ENCODE measurements at places on chromosomes 16 and 17.

DNA sequence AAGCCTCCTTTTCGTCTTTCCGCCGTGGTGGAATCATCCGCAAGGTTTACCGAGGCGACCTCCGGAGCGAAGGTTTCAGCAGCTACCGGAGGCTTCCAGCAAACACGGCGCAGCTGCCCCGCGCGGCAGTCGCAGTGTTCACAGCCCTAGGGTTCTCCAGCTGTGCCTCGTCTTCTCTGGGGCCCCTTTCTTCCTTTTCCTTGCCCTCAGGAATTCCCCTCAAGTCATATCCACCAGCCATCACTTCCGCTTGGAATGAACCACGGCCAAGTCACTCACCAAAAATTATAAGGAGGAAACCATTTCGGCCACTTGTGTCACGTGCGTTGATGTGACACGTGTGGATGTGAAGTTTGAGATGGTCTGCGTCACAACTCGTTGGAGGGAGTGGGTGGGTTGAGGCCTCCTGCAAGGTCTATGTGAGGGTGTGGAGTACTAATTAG, 636 bp upstream of the ERN1 start:
- no peak for DNase-seq

DNA sequence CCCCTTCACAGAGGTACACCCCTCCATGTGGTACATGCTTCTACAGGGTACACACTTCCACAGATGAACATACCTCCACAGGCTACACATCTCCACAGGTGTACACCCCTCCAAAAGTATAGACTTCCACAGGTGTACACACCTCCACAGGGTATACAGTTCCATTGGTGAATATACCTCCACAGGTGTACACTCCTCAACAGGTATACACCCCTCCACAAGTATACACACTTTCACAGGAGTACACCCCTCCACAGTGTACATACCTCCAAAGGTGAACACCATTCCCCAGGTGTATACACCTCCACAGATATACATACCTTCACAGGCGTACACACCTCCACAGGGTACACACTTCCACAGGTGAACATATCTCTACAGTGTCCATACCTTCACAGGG, 9.4 kb downstream of the FOXN1 start:
- no peak for DNase-seq

DNA sequence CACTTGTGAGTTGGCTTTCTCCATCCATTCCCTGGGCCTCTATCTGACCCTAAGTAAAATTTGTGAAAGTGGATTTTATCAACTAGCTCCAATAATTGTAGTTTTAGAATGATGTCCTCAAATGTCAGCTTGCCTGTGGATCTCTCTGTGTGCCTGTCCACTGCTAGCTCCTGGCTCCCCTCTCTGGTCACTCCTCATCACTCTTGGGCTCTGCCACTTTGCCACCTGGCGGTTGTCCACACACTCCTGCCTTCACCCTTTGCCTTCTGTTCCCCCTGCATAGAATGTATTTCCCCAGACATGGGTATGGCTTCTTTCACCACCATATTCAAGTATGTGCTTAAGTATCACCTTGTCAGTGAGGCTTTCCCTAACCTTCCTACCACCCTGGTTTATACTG, 19.8 kb downstream of the ANKFN1 start:
- no peak for DNase-seq

- no peak for DNase-seq
Observed at GRCh38 chr17:80177986-80178595, 8.3 kb downstream of the CARD14 start.

- no peak for DNase-seq
Observed at GRCh38 chr16:4612977-4613635, 1.6 kb downstream of the UBALD1 start.

- peak; percentile 56 for DNase-seq
Observed at GRCh38 chr17:63611354-63611753, 10.7 kb downstream of the TACO1 start.

GRCh38 chr16:85847681-85848601, 48.4 kb downstream of the COX4I1 start:
- DNase-seq = no peak

GRCh38 chr17:44097110-44097958, 26.1 kb downstream of the HDAC5 start:
- no peak for DNase-seq

- DNase-seq = no peak
Observed at GRCh38 chr17:16962804-16963203, 9.1 kb downstream of the TNFRSF13B start.

GRCh38 chr16:82033006-82033405, 2.0 kb upstream of the HSD17B2 start:
- no peak for DNase-seq

DNA sequence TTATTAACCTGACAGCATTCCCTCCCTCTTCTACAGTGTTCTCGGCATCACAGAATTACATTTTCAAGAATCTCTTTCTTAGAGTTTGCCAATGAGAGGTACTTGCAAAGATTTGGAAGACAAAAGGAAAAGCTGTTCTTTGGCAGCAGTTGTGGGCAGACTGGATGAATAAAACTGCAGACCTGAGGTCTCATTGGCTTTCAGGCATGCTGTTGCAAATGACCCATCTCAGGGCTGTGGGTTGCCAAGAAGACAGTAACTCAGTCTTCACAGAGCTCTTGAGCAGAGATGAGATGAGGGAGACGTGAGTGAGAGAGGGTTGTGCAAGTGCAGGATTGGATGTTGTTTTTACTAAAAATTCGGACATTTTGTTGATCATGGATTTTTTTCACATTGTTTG, 11.3 kb upstream of the USP31 start:
- no peak for DNase-seq

- DNase-seq = peak; percentile 23
Observed at GRCh38 chr16:74623214-74623838, 16.4 kb upstream of the GLG1 start.

- no peak for DNase-seq
Observed at GRCh38 chr17:77914385-77915254, 43.9 kb upstream of the TNRC6C start.

- DNase-seq = no peak
Observed at GRCh38 chr17:59650642-59651041, 30.9 kb downstream of the CLTC start.

- no peak for DNase-seq
Observed at GRCh38 chr17:9308069-9308468, 267.6 kb downstream of the STX8 start.

DNA sequence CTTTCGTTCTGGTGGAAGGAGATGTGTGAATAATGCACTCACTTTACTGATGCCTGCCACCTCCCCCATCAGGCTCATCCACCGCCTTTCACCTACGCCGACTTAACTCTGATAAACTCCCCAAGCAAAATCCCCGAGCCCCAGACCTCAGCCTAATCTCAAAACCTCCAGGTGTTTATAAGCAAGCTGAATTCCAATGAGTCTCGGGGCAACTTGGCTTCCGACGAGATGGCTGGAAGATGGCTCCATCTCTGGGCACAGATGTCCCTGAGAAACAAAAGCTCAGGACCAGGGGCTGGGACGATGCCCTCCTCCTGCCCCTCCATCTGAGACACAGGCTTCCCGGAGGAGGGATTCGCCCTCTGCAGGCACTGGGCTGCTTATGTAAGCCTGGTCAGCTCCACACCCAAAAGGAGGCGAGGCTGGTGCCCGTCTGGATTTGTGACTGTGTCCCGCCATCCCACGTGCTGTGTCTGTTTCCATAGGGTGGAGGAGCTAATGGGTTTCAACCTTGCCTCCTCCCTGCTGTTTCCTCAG, 386.4 kb upstream of the TNRC6C start:
- no peak for DNase-seq

DNA sequence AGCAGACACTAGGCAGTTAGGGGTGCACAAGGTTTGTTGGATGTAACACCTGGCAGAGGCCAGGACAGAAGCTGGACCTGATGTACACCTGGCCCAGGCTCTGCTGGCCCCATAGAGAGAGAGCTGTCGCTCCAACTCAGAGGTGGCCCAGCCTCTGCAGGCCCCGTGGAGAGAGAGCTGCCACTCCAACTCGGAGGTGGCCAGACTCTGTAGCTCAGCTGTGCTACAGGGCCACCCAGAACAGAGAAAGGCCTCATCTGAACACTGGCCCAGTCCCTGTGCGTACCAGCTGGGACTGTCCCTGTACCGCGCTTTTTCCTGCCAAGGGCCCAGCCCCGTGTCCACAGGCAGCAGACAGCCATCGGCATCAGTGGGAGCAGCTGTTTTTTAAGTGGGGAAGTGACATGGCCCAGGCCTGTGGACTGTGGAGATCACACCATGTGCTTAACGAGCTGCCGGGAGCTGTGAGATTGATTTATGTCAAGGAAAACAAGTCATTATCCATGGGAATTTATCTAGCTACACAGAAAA, 176.4 kb upstream of the CHMP6 start:
- no peak for DNase-seq

GRCh38 chr16:85376292-85377095, 236.6 kb upstream of the GSE1 start:
- no peak for DNase-seq

DNA sequence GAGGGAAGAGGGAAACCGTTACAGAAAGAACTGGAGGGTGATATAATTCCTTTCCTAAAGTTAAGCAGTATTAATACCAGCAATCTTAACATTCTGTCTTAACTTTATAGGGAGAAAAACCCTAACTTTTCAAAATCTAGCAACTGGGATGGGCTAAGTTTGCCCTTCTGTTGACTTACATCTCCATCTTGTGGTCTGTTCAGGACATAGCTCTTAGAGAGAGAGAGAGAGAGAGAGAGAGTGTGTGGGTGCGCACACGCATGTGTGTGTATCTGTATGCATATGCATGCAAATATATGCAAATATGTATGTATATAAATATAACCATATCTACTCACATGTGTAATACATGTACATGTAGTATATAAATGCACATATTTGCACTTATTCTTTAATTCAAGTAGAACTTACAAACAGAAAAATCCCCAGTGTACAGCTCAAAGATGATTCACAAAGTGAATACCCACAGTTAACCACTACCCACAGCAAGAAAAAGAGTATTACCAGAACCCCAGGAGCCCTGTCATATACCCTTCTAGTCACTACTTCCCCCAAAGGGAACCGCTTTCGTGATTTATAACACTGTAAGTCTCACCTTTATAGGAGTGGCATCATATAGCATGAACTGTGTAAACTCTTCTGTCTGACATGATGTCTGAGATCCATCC, 46.5 kb downstream of the STX8 start:
- DNase-seq = no peak

DNA sequence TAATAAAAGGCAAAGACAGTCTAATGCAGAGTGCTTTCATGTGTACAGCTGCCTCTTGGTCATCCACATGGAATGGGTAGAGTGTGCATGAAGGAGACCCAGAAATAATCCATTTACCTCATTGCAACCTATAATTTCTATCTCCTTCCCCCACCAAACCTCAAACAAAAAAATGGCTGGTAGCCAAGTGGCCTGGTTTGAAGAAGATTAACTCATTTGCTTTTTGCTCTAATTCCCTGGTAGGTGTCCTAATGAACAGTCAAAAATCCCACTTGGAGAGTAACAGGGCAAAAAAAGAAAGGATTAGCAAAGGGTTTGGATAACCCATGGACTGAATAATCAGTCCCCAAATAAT, 13.0 kb upstream of the LYRM9 start:
- DNase-seq = no peak

Data from activated naive CD4-positive, alpha-beta T cell treated with anti-CD3 and anti-CD28 coated beads, Interleukin-2, amount 10 ng/mL, durations not matched to agents 7 days and 5 days (primary cell).